Stimulated activated CD8-positive, alpha-beta memory T cell treated with anti-CD3 and anti-CD28 coated beads, Interleukin-2, amount 100 ng/mL, for 1 hour (primary cell): ENCODE measurements at places on chromosomes 3 and 15.

GRCh38 chr3:169818316-169818715, 5.6 kb upstream of the LRRC34 start:
- no peak for DNase-seq

GRCh38 chr15:85289677-85290365, 90.6 kb upstream of the AKAP13 start:
- DNase-seq: no peak

- DNase-seq: no peak
Measured at GRCh38 chr3:176595307-176595706, 602.0 kb downstream of the TBL1XR1 start.

DNA sequence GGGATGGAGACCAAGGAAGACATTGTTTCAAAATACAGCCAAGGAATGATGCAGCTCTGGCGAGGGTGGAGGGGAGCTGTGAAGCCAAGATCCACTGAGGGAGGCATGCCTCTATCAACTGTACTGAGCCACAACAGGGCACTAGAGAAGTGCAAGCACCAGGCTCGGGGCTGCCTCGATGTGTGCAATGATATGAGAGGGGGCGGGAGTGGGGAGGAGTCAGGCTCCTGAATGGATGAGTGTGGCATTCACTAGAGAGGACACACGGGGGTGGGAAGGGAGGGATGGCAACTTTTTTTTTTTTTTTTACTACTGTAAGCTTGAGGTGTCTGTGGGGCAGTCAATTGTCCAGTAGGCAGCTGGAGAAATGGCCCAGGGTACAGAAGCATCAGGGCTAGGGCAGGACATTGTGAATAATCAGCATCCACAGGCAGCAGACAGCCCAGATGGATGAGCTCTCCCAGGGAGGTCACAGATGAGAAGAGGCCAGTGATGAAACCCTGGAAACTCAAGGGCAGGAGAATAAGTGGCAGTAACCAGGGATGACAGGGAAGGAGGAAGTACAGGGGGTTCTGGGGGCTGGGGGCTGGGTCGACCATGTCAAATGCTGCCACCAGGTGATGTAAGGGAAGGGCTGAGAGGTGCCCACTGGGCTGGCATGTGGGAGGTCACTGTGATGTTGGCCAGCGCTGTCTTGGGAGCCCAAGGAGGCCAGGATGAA, 5.9 kb downstream of the STOML1 start:
- DNase-seq: no peak

- DNase-seq: no peak
Measured at GRCh38 chr3:82802501-82802900, 1041.1 kb upstream of the GBE1 start.

DNA sequence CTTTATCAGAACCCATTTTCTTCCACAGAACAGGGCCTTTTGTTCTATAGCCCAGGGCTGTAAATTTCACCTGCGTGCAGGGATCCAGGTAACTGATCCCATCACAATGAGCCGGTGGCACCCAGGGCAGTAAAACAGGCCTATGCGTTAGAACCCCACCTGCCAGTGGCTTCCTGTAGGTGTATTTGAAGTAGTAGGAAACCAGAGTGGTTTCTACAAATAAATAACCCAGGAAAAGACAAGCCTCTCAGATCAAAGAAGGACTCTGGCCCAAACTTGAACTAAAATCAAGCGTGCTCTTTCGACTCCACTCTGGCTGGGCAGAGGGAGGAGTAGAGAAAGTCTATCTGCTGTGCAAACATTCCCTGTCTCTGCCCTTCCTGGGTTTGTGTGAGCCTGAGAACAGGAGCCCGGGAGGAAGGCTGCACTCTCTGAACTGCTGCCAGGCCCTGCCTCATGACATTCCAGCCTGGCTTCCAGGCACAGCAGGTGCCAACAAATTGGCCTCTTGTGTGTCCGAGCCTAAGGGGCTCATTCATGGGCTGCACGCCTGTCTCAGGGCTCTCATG, 77.7 kb downstream of the CEMIP start:
- DNase-seq: no peak

- DNase-seq: no peak
Measured at GRCh38 chr3:192863091-192863420, 54.6 kb downstream of the MB21D2 start.

DNA sequence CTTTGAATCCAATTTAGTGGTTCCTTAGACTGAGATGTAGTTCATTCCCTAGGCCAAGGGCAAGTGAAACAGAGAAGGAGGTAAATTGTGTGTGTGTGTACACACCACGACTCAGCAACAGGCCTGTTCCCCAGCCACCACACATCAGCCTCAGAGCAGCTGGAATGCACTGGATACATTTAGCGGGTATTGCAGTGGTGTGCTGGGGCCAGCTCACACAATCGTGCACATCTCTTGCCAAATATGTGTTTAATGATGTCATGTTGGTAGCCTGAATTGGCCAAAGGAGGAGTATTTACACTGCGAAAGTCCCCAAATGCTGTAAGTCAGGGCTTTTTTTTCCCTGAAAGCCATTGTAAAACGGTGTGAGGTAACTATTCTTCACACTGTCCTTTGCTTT, 82.3 kb downstream of the RBPMS2 start:
- no peak for DNase-seq

DNA sequence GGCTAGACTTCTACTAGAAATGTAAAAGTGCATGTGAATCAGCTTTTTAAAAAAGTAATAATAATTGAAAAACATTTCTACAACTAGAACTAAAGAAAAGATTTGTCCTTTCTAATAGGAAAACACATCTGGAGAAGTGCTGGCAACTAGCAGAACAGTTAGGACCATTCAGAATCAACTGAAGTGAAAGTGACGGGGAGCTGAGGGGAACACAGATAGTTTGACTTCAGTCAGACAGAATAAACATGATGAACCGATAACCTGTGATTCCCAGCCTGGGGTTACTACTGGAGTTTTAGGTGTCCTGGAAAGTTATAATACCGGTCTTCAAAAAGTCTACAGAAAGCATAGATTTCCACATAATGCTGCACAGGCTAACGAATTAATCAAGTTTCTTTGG, 28.1 kb downstream of the OPA1 start:
- DNase-seq: no peak

DNA sequence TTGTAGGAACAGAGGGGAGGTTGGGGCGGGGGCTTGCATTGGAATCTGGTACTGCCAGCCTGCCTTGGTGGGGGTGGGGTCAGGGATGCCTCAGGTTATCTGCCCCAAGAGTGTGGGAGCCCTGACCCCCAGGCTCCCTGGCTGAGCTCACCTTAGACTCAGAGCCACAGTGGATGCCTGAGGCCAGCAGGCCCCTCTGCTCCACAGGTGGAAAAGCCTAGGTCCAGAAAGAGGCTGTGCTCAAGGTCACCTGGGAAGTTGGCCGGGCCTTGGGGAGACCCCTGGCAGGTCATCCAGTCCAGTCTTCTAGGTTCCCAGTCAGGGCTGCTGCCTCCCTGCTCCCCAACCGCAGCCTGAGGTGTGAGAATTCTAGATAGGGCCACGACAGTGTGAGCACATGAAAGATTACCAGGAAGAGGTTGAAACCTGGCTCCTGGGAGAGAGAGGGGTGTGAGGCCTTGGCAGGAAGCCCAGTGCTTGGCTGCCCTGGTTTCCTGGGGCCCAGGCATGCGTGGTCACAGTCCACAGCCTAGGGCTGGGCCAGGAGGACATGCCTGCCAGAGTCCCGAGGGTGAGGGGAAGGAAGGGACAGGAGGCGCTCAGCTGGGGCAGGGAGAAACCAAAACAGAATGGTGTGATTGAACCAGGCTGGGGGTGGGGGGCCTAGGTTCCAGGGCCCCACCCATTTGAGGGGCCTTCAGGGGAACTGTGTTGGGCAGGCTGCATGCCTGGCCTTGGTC, 4.9 kb downstream of the HDAC11 start:
- no peak for DNase-seq

DNA sequence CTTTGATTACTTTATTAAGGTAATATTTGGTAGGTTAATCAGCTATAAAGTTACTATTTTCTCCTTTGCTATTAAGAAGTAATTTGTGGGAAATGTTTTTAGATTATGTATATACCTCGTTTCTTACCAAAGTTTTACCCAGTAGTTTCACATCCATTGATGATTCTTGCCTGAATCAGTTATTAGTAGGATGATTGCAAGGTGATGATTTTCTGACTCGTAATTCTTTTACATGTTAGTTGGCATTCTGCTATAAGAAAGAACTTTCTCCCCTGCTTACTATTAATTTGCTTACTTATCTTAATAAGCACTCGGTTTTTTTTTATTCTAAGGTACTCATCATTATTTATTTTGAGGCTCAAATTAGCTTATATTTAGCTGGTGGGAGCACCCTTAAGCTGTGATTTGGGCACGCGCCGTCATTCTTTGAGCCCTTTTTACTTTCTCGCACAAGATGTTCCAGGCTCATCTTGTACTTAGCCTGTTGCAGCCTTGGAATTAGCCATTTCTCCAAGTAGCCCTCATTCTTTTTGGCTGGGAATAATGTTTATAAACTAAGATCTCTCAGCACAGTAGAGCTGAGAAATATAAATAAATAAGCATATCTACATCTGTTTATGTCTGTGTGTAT, 15.3 kb downstream of the USP3 start:
- no peak for DNase-seq

GRCh38 chr3:94225148-94225865, 162.4 kb downstream of the NSUN3 start:
- DNase-seq: no peak

DNA sequence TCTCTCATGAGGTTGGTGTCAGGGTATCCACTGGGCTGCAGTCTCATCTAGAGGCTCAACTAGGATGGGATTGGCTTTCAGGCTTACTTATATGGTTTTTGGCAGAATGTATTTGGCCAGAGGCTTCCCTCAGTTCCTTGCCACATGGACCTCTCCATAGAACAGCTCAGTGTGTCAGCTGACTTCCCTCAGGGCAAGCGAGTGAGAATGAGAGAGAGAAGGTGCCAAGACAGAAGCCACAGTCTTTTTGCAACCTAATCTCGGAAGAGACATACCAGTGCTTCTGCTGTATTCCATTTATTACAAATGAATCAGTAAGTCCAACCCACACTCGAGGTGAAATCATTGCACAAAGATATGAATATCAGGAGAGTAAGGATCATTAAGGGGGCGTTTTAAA, 129.2 kb downstream of the CCNL1 start:
- no peak for DNase-seq

- no peak for DNase-seq
Measured at GRCh38 chr15:78156653-78157052, 7.5 kb downstream of the IDH3A start.

DNA sequence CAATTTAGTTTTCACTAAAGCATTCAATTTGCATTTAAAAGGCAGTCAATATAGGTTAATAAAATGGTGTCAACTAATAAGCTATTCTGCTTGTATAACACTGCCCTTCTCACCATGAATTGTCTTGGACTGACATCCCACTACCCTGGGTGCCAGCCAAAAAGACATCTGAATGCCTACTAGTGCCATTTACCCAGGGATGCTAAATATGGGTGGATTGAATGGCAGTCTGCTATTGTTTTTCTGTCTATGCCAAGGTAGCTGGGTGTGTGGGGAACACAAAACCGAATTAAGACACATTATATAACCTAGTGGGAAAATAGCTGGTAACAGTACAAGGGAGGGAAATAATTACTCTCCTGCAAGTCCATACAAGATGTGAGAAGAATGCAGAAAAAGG, 240.0 kb upstream of the CFAP20DC start:
- no peak for DNase-seq

GRCh38 chr15:63019511-63020109, 22.9 kb upstream of the TPM1 start:
- DNase-seq: no peak

- no peak for DNase-seq
Measured at GRCh38 chr15:69400850-69401249, 13.3 kb upstream of the KIF23 start.

DNA sequence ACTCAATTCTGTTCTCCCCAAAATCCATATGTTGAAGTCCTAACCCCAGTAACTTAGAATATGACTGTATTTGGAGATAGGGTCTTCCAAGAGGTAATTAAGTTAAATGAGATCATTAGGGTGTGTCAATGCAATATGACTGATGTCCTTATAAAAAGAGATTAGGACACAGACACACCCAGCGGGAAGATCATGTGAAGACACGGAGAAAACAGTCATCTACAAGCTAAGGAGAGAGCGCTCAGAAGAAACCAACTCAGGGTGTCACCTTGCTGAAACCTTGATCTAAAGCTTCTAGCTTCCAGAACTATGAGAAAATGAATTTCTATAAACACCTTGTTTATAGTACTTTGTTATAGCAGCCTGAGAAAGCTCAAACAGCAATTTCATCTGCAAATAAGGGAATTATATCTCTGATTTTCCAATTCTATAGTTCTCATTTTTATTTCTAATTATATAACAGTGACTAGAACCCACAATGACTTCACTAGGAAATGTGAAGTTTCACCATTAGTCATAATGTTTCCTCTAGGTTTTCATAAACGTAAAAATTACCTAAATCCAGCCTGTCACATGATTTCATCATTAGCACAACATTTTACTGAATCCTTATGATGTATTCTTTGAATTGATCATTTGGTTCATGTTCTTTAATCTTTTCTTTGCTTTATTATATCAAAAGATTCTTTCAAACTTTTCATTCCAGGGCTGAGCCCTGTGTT, 459.1 kb upstream of the MDFIC2 start:
- DNase-seq: no peak

DNA sequence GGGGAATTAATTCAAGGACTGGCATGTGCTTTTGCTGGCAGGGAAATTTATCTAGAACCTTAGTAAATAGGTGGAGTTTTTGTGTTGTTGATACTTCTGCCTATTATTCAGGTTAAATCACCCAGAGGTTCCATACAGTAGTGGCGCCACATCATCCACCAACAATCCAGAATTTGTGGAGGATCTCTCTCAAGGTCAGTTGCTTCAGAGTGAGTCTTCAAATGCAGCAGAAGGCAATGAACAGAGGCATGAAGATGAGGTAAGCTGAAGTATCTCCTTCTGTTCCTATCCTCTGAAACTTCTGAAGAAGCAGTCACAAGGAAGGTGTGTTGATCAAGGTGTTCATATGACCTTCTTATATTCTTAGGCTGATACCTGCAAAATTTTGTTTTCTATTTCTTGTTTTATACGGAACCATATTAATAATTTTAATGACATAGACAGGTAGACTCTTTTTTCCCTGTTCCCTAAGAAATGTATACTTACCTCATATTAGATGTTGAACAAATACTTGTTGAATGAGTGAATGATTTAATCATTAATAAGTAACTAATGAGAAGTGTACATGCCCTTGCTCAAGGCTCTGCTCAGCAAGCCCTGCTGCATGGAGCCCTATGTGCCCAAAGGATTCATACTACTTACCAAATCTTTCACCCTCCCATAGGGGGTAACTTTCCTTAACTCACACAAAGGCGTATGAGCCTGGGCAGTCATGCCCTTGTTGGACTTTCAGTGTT, 43.6 kb downstream of the HMG20A start:
- DNase-seq: no peak

GRCh38 chr3:146431240-146431639, 38.1 kb downstream of the PLSCR2 start:
- DNase-seq: no peak
